ENCODE measurements at places on chromosomes 13 and 19. TPM values are rescaled to one million over a fixed set of nuclear protein-coding genes. Genes with fewer than 3 reads are reported as not detected.

Gene PROZ
- total RNA-seq, result not detected

DNA sequence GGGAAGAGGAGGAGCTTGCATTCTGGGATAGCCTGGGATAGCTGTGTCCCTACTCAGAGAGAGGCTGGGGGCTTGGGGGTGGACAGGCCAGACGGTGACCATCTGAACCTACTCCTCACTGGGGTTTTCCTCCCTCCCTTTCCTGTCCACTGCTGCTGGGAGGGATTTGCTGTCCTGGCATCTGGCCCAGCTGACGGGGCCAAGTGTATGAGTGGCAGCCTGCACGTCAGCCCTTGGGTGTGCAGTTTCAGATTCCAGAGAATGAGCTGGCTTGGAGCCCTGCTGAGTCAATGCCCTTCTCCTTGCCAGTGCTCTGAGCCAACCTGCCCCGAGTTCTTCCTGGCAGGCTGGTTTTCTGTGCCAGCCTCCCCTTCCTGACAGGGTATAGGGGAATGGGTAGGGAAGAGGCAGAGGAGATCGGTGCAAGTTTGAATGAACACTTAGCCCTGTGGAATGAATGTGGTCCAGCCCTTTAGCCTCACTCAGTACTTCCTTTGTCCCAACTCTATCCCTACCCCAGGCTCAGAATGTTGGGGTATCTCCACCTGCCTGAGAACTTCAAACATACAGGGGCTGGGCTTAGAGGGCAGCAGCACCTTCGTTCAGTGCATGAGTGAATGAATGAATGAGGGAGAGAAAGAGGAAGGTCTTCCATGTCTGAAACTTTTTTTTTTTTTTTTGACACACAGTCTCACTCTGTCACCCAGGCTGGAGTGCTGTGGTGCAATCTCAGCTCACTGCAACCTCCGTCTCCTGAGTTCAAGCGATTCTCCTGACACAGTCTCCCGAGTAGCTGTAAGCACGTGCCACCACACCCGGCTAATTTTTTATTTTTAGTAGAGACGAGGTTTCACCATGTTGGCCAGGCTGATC, 1.8 kb upstream of the ANGPTL4 start:
- DNase-seq, result peak; percentile 90

- DNase-seq, result peak; percentile 16
Measured at GRCh38 chr19:35458731-35459391, 10.8 kb downstream of the FFAR2 start.

- peak; percentile 53 for DNase-seq
Measured at GRCh38 chr19:16446724-16447368, 24.9 kb downstream of the EPS15L1 start.

DNA sequence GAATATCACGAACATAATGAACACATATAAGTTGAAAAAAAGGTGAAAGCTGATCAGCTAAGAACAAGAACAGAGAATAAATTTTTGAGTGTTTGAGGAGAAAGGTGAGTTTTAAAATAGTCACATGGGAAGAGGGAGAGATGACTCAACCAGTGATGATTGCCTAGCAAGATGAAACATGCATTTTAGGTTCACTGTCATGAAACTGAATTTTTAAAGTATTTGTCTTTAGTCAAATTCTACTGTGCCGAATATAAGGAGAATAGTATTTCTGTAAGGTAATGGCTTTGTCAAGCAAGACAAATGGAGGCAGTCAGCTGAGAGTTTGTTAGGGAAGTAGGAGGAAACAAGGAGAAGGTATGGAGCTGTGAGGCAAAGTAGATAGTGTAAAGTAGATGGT, 2557.4 kb downstream of the PCDH9 start:
- no peak for DNase-seq
